Muscle of leg (tissue), 16 donors: ENCODE measurements at places on chromosomes 16 and 17. TPM values are rescaled to one million over a fixed set of nuclear protein-coding genes. Genes with fewer than 3 reads are reported as not detected.

DNA sequence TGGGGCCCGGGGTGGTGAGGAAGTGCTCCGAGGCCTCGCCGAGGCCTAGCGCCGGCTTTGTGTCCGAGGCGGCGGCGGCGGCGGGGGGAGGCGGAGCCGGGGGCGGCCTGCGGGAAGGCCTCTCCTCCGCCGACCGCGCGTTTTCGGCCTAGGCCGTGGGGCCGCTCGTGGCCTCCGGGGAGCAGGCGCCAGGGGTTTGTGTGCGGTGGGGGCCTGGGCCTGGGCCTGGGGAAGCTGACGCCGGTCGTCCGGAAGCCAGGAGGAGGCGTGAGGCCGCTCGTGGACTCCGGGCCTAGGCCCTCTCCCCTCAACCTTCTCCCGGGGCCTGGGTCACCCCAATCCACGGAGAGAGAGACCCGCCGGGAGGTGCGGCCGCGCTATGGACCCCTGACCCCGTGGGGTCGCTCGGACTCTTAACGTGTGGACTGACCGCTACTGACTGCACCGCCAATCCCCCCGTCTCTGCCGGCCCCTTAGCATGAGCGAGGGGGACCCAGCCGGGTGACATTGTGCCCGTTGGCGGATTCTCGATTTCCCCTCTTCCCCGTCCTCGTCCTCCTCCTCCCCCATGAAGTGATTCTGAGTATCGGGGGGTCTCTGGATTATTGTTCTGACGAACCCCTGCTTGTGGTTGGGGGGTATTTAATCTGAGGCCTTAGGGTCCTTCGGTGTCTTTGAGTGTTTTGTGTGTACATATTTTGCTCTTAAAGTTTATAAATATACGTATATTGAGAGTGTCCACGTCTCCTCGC is 660 bp downstream of the RBBP6 start:
- peak overlapping the region; percentile 100 for H3K27ac ChIP-seq
- H3K4me1 ChIP-seq: peaks cover 10% of the 10 kb centered on the region
- H3K27me3 ChIP-seq: no peaks in the 10 kb centered on the region
- peak overlapping the region; percentile 98 for H3K4me3 ChIP-seq

GRCh38 chr17:47280072-47280811 is 26.6 kb downstream of the ITGB3 start:
- peaks cover 3% of the 10 kb centered on the region for H3K36me3 ChIP-seq
- H3K27me3 ChIP-seq: no peaks in the 10 kb centered on the region
- H3K27ac ChIP-seq: peak overlapping the region; percentile 89

DNA sequence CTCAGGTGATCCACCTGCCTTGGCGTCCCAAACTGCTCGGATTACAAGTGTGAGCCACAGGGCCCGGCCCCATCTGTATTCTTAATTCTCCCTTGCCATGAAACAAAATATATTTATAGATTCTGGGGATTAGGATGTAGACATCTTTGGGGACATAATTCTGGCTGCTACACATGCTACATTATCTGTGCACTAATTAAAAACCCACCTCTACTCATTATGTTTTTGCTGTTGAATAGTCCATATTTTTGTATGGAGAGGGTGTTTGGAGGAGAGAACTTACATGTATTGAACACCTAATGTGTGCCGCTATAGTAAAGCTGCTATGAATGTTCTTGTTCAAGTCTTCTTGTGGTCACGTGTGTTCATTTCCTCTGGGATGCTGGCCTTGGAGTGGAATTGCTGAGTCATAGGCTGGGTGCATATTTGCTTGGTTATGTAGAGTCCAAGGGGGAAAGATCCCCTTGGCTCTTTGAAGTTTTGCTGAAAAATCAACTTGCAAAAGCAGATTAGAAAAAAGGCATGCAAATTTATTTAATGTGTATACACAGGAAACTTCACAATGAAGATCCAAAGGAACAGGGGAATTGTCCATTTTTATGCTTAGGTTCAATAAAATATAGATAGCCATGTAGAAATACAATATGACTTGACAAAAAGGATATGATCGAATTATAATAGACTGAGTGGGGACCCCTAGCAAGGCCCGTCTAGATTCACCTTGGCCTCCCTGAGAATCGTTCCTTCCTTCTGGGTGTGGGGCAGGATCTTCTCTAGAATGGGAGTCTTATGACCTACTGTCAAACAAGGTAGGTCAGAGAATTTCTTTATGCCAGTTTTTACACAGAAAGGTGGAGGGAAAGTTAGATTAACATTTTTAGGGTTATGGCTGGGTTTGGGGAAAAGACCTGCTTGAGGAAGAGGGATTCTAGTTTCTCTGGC is 42.1 kb upstream of the GPRC5B start:
- H3K4me1 ChIP-seq: no peaks in the 10 kb centered on the region
- H3K36me3 ChIP-seq: no peaks in the 10 kb centered on the region
- peak; percentile 12 for DNase-seq
- H3K27me3 ChIP-seq: no peaks in the 10 kb centered on the region
- no peak overlapping the region for H3K27ac ChIP-seq

ZMYND15 gene
- 0.79 TPM for polyA plus RNA-seq

TCAP gene
- 212 TPM for polyA plus RNA-seq

- no peaks in the 10 kb centered on the region for H3K4me1 ChIP-seq
- no peak overlapping the region for H3K4me3 ChIP-seq
- peaks cover 61% of the 10 kb centered on the region for H3K36me3 ChIP-seq
- peak; percentile 26 for DNase-seq
- H3K27ac ChIP-seq: no peak overlapping the region
Measured at GRCh38 chr16:71746442-71747046, 22.0 kb upstream of the PHLPP2 start.

SLC13A2 gene
- not detected for polyA plus RNA-seq

GRCh38 chr16:56399047-56399446 is 26.3 kb downstream of the AMFR start:
- no peaks in the 10 kb centered on the region for H3K27me3 ChIP-seq
- peaks cover 33% of the 10 kb centered on the region for H3K36me3 ChIP-seq
- no peak overlapping the region for H3K27ac ChIP-seq
- H3K4me1 ChIP-seq: no peaks in the 10 kb centered on the region
- peak; percentile 9 for DNase-seq

GRCh38 chr16:89210165-89210903 is 7.2 kb upstream of the ZNF778 start:
- H3K27ac ChIP-seq: no peak overlapping the region
- no peak for DNase-seq
- no peaks in the 10 kb centered on the region for H3K36me3 ChIP-seq
- H3K4me1 ChIP-seq: no peaks in the 10 kb centered on the region
- H3K27me3 ChIP-seq: peaks cover 6% of the 10 kb centered on the region

DNA sequence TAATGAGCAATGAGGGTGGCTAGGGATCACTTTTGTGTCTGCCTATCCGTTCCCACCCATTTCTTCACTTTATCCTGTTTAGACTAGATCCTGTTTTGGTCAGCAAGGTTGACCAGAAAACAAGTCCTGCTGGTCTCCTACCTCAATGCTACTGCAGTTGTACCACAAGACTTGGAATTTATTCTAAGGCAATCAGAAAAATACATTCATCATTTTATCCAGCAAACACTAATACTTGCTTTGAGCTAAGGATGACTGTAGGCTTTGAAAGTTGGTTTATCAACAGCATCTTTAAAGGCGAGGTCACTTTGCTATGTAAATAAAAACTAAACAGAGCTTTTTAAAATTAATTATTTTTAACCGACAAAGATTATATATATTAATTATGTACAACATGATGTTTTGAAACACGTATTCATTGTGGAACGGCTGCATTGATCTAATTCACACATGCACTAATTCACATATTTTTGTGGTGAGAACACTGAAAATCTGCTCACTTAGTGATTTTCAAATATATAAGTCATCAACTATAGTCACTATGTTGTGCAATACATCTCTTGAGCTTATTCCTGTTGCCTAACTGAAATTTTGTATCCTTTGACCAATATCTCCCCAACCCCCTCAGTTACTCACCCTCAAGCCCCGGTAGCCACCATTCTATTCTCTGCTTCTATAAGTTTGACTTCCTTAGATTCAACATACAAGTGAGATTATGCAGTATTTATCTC is 125.9 kb upstream of the HS3ST3A1 start:
- H3K27me3 ChIP-seq: no peaks in the 10 kb centered on the region
- no peaks in the 10 kb centered on the region for H3K36me3 ChIP-seq
- H3K4me1 ChIP-seq: no peaks in the 10 kb centered on the region

DNA sequence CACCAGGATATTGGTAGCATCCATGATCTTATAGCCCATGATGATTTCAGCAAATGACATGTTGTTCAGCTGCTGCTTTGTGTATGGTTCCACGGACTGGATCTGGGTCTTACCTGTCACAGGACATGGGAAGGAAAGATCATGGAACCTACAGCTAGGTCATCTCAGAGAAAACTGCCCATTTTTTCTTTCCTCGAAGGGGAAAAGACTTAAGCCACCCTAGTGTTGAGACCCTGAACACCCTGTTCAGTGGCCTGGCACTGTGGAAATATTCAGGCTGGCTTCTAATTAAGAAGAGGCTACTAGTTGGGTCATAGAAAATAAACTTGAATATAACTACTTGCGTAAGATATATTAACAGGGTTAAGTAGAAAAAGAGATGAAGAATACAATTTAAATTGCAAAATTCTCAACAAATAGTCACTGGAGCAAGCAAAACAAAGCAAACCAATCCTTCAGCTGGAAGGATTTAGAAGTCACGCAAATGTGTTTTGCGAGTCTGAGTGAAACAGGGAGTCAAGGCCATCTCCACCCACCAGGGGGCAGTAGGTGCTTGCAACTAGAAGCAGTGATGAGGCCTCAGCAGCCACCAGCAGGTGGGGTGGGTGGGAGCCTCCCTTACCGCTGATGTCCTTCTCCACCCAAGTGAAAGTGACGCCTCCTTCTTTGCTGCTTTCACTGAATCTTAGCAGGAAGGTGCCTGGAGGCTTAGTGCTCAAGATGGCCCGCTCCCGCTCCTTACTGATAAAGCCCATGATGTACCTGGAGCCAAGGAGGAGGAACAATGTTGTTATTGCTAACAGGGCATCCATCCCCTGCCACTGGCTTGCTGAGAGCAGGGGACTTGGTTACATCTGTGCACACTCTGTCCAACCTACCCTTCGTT is 34.3 kb downstream of the STAT5A start:
- peaks cover 3% of the 10 kb centered on the region for H3K4me1 ChIP-seq
- peaks cover 71% of the 10 kb centered on the region for H3K36me3 ChIP-seq
- no peaks in the 10 kb centered on the region for H3K27me3 ChIP-seq
- DNase-seq: peak; percentile 94
- H3K27ac ChIP-seq: no peak overlapping the region

DNA sequence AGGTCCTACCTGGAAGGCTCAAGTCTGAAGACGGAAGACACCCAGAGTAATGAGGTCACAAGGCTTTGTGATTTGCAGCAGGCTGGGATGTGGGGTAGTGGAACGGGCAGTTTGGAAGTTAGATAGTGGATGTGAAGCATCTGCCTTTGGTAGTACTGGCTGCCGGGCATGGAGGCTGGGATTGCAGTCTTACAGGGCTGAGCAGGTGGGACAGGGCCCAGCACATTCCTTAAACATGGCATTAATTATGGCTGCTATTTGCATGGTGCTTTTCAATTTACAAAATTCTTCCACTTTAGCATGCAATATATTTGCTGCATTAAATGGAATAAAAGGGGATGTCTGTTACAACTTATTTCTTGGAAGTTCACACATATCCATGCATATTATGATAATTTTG is 161.2 kb downstream of the UTP18 start:
- H3K4me1 ChIP-seq: no peaks in the 10 kb centered on the region
- H3K27ac ChIP-seq: no peak overlapping the region
- no peak for DNase-seq

- no peak for DNase-seq
- H3K36me3 ChIP-seq: no peaks in the 10 kb centered on the region
- H3K27me3 ChIP-seq: no peaks in the 10 kb centered on the region
- no peak overlapping the region for H3K27ac ChIP-seq
- peaks cover 4% of the 10 kb centered on the region for H3K4me1 ChIP-seq
- no peak overlapping the region for H3K4me3 ChIP-seq
Measured at GRCh38 chr17:49372425-49372824, 10.4 kb upstream of the ZNF652 start.

EPN3 gene
- 1.4 TPM for polyA plus RNA-seq

DNA sequence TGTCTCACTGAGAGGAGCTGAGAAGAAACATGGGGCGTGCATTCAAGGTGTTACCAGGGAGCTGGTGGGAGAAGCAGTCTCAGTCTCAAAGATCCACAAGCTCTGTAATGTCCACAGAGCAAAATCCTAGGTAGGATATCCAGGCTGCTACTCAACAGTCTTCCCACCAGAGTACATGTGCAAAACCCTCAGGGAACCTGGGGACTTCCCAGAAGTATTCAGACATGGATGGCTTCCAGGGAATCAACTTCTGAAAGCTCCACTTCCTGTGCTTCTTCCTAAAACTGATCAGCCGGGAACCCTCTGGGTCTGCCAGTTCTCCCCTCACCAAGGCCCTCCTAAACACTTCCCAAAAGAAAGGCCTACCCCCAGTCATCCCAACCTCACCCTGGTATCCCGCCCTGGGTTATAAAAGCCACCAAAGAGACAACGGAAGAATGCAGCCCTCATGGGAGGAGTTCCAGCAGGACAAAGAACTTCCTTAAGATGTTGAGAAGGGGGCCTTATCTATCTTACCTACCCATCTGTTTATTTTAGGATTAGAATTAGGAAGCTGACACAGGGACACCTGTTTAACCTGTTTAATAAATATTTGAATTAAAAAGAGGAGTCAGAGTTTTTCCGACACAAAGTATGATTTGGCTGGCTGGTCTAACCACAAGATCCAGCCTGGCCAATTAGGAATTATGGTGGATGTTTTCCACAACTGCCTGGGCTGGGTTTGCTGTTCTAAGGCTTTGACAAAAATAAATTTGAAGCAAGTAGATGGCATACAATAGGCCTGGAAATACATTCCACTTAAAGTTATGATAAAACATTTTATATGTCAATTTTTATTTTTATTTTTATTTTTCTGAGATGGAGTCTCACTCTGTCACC is 37.0 kb downstream of the CUEDC1 start:
- no peaks in the 10 kb centered on the region for H3K27me3 ChIP-seq
- H3K36me3 ChIP-seq: no peaks in the 10 kb centered on the region
- DNase-seq: no peak
- H3K4me3 ChIP-seq: no peak overlapping the region
- peak overlapping the region; percentile 69 for H3K27ac ChIP-seq
- H3K4me1 ChIP-seq: peaks cover 85% of the 10 kb centered on the region

MSLN gene
- 0.23 TPM for polyA plus RNA-seq

DNA sequence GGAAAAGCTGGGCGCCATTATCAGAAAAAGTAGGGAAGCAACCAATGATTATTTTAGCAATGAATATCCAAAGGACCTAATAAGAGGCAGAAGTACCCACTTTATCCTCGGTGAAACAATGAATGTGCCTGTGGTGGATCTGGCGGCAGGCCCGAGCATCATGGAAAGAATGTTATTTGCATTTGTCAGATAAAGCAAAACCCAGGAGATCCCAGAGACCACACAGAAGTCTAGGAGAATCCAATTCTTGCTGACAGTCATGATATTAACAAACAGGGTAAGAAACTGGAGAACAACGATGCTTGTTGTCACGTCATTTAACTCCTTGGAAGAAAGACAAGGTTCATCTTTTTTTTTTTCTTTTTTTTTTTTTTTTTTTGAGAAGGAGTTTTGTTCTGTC is 12.0 kb upstream of the TNRC6A start:
- no peaks in the 10 kb centered on the region for H3K4me1 ChIP-seq
- no peak overlapping the region for H3K27ac ChIP-seq
- H3K27me3 ChIP-seq: no peaks in the 10 kb centered on the region

DNA sequence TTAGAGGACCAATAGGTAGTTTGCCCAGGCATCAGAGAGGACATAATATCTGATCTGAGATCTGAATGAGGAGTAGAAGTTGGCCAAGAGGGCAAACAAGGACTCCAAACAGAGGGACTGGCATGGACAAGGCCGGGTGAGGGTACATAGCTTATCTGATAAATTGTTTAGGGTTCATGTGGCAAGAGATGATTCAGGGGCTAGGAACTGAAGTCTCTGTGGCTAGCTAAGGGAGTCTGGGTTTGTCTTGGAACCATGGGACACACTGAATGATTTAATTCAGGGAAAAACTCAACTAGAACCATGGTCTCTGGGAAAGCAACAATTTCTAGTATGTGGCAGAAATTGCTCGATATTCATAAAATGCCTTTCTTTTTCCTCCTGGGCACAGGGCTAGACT is 4.1 kb upstream of the AQP8 start:
- no peak overlapping the region for H3K4me3 ChIP-seq
- H3K27ac ChIP-seq: no peak overlapping the region
- peaks cover 2% of the 10 kb centered on the region for H3K27me3 ChIP-seq
- H3K36me3 ChIP-seq: no peaks in the 10 kb centered on the region
